ENCODE measurements at places on chromosomes 16 and 17.

GRCh38 chr17:73539166-73539565 lies 105.1 kb downstream of the SDK2 start:
- no peak for DNase-seq

- no peak for DNase-seq
Observed at GRCh38 chr16:19746561-19746960, 28.5 kb downstream of the IQCK start.

DNA sequence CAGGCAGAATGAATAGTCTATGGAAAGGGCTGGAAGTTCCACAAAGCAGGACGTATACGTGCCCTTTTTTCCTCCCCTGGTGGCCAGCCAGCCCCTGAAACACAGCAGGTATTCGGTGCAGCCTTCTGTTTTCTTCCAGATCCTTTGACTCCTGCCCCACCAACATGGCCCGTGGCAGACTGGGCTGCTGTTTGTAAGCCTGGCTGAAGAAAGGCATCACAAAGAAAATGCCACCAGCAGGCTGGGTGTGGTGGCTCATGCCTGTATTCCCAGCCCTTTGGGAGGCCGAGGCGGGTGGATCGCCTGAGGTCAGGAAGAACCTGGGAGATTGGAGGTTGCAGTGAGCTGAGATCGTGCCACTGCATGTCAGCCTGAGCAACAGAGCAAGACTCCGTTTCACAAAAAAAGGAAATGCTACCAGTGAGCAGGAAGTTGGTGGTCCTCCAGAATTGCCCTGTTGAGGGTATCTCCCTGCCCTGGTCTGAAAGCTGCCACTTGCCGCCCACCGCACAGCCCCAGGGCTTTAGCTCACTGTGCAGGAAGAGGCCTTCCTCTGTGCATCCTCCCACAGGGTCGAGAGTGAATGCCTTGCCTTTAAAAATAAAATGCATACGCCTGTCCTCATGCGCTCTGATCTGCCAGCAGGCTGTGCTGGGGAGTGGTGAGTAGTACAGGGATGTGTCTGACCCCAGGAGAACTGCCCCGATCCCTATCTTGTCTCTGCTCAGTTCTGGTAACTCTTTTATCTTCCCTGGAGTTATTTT lies 587.7 kb downstream of the MAF start:
- no peak for DNase-seq

DNA sequence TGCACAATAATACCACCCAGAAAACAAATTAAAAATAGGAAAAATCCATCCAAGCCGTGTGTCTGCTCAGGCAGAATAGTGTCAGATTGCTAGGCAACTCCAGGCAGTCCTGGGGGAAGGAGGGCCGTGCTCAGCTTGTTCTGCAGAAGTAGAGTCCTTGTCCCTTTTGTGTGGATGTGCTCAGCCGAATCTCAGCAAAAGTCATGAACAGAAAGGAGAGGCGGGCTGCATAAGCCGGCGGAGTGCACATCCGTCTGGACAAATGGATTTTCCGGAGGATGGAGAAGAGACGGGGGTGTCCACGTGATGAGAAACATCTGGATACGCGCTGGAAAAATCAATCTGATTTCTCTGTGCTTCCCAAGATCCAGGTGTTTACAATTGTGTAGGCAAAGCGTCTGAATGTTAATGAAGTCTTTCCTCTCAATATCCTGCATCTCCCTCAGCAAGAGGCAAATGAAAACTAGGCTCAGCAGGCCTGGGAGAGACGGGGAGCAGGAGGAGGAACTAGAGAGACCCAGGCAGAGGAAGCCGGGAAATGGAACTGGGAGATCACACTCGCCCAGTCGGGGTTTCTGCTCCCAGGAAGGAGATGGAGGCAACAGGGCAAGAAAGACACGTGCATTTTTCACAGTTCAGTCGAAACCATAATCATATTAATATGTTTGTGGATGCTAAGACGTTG lies 7.7 kb upstream of the RBFOX3 start:
- no peak for DNase-seq

- DNase-seq: no peak
Observed at GRCh38 chr17:58318065-58318481, 10.5 kb downstream of the TSPOAP1 start.

DNA sequence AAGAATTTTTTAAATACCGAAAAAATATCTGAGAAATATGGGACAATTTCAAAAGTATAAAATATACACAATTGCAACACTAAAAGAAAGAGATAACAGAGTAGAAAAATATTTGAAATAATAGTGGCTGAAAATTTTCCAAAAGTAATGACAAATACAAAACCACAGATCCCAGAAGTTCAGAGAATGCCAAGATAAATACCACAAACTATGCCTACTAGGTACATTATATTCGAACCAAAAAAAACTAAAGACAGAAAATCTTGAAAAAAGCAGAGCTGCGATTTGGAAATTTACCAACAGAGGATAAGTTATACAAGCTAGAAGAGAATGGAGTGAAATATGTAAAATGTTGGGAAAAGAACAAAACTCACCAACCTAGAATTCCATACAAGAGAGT lies 191.3 kb upstream of the ELAC2 start:
- DNase-seq: peak; percentile 76

- no peak for DNase-seq
Observed at GRCh38 chr17:55200904-55201303, 63.9 kb upstream of the HLF start.

DNA sequence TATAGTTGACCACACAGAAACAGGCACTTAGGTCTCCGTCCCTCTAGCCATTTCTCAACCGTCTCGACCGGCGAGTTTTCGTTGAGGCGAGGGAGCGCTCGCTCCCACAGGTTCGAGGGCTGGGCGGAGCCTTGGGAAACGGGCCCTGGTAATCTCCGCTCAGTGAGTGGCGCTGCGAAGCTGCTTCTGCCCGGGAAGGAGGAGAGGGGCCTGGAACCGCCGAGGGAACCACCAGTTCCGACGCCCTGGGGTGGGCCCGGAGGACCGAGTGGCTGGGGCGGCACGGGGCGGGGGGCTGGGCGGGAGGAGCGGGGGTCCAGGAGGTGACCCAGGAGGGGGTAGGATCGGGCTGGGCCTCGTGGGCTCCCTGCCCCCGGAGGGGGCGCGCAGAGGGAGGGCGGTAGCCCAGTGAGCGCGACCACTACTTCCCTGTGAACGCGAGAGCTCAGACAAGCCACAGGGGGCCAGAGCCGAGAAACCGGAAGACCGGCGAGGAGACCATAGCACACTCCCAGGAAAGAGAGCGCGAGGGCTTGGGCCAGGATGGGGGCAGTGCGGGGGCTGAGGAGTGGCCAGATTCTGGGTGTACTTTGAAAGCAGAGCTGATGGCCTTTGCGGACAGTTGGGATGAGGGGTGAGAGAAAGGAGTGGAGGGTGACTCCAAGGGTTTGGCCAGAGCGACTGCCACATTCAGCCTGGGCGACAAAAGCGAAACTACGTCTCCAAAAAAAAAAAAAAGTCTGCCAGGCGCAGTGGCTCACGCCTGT lies 29.9 kb upstream of the ARL4D start:
- DNase-seq: peak; percentile 88

- no peak for DNase-seq
Observed at GRCh38 chr16:28093385-28093725, 29.8 kb upstream of the GSG1L start.

- DNase-seq: peak; percentile 19
Observed at GRCh38 chr17:17125136-17126084, 80.7 kb downstream of the PLD6 start.

- peak; percentile 54 for DNase-seq
Observed at GRCh38 chr16:30368122-30368791, 2.0 kb downstream of the TBC1D10B start.

GRCh38 chr16:57972306-57972705 lies 1.4 kb upstream of the CNGB1 start:
- DNase-seq: no peak

DNA sequence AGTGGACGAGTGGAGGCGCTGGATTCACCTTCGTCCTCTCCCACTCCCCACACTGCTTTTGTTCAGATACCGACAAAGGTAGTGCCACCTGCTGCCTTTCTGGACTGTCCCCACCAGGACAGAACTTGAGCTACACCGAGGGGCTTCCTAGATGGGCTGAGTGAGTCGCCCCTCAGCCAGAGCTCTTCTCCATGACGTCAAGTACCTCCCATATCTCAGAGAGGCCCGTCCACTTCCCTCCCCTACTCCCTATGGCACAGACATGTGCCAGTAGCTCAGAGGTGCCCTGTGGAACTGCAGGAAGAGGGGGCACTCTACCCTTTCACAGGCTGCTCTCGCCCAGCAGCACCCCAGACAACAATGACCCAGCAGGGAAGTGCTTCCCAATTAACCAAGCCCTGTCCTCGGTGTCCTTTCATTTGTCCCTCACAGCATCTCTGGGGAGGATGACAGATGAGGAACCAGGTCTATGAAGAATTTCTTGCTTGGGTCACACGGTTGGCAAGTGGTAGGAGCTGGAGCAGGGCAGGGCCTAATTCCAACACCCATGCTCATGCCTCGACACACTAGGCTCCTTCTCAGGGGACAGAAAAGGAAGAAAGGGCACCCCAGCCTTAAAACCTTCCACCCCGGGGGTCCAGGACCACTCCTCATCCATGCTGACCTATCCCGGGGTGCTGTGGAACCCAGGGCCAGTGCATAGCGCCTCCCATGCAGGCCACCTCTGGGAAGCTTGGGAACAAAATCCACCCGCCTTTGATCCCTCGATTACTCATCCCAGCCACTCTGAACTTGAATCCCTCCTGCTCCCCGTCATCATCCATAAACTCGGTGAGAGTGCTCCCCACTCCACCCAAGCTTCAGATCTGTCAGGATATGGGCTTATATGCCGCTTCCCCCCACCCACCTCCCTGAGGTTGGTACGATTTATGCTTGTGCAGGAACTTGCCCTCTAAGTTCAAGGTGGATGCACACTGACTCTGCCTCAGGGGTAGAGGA lies 51.7 kb downstream of the WNT3 start:
- no peak for DNase-seq

DNA sequence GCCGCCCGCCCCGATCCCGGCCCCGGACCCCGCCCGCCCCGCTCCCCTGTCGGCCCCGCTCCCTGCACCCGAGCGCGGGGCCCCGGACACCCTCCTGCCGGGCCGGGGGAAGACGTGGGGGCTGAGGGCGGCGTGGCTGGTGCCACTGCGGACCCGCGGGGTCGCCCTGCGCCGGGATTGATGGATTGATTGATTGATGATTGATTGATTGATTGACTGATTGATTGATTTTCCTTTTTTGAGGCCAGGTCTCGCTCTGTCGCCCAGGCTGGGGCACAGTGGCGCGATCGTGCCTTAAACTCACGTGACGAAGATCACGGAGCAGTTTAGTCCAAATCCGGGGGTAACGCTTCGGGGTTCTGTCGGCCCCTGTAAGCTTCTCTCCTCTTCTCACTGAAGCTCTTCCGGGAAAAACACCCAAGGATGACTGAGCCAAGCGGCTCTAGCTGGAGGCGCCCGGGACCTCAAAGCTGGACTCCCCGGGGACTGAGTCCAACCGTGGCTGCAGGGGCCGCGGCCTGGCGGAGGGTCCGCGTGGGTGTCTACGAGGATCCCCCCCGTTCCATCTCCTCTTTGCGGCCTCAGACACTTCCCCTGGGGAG lies 40.2 kb upstream of the BHLHA9 start:
- no peak for DNase-seq
